Neural progenitor cell (in vitro differentiated cells): ENCODE measurements at places on chromosomes 2 and 18. TPM values are rescaled to one million over a fixed set of nuclear protein-coding genes. Genes with fewer than 3 reads are reported as not detected.

DNA sequence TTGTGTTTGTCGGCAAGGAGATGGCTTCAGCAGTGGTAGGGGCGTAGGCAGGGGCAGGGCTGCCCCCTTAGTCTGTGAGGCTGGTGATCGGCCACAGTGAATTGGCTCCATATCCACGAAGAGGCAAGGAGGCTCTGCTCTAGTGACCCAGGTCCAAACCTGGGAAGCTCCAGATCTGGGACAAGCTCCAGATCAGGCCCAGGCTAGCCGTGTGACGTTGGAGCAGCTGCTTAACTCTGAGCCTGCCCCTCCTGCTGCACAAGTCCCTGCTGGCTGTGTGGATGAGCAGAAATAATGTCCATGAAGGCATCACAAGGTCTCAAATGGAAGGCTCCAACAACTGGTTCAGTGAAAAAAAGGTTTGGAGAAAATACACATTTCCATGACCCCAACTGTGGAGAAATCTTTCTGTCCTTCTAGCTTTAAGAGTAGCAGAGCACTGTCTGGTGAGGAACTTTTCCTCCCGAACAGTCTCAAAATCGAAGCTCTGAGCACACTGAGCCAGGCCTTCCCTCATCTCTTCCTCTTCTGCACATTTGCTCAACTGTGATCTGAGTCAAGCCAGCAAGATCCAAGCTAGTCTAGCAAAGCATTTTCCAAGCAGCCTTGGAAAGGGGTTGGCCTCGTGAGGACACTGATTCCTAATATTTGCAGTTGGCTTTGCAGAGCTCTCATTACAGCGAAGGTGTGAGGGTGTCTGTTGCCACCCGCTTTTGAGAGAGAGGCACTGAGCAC lies 67.0 kb upstream of the TCF7L1 start:
- DNase-seq = no peak

DNA sequence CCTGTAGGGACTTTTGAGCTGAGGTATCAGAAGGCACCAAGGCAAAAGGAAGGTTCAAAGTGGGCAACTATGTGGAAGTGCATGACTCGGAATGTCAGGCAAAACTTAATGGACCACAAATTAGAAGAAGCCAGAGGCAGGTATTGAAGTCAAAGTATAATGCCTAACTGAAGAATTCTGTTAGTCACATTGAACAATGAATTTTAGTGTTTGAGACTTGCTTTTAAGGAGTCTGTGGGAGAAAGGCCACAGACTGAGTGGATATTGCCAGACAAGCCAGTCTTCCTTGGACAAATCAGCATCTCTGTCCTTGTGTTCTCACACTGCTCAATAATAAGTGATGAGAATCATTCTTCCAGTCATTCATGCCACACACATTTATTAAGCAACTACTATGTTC lies 498.9 kb downstream of the STK39 start:
- no peak for DNase-seq

DNA sequence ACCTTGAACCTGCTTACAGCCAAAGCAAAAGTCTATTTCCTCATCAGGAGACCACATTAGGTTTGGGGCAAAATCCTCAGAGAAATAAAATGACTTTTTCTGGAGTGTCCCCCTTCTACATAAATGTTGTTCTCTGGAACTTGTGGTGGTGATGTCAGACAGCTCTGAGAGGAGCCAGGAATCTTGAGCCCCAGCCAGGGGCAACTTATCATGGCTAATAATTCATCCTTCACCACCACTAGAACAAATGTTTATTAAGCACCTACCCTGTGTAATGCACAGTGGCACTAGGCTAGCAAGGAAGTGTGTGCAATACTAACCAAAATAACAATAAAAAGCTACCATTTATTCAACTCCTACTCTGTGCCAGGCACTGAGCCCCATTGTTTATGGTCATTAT lies 9.0 kb upstream of the BMP10 start:
- no peak for DNase-seq

- DNase-seq = no peak
These were observed 36.4 kb downstream of the EMILIN2 start for GRCh38 chr18:2883076-2883735.

DNA sequence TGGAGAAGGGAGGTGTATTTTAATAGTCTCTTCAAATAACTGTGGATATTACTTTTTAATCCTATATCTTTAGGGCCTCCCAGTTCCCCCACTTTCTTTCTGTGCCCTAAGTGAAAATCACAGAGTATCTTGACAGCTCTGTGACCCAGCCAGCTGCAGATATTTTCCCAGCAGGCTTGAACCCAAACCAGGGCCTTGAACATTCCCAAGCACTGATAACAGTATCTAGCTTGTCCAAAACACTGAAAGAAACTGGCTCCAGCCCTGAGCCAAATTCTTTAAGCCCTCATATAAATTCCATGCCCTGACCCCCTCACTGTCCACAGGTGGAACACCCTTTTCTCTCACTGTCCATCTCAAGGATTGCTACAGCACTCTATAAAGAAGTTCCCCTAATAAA lies 388.1 kb upstream of the CHAC2 start:
- DNase-seq = no peak

Gene ZNF892
- 15.4 and 20.6 TPM in 2 replicates for total RNA-seq
